ENCODE measurements at places on chromosomes 1 and 21.

GRCh38 chr1:151158751-151159251 lies 2.4 kb downstream of the TNFAIP8L2 start:
- no peak for DNase-seq

- no peak for DNase-seq
Measured at GRCh38 chr1:206854401-206855129, 10.9 kb upstream of the IL20 start.

- DNase-seq: no peak
Measured at GRCh38 chr1:35725596-35725995, 6.9 kb upstream of the C1orf216 start.

GRCh38 chr1:110525249-110525595 lies 6.2 kb upstream of the KCNA10 start:
- no peak for DNase-seq

DNA sequence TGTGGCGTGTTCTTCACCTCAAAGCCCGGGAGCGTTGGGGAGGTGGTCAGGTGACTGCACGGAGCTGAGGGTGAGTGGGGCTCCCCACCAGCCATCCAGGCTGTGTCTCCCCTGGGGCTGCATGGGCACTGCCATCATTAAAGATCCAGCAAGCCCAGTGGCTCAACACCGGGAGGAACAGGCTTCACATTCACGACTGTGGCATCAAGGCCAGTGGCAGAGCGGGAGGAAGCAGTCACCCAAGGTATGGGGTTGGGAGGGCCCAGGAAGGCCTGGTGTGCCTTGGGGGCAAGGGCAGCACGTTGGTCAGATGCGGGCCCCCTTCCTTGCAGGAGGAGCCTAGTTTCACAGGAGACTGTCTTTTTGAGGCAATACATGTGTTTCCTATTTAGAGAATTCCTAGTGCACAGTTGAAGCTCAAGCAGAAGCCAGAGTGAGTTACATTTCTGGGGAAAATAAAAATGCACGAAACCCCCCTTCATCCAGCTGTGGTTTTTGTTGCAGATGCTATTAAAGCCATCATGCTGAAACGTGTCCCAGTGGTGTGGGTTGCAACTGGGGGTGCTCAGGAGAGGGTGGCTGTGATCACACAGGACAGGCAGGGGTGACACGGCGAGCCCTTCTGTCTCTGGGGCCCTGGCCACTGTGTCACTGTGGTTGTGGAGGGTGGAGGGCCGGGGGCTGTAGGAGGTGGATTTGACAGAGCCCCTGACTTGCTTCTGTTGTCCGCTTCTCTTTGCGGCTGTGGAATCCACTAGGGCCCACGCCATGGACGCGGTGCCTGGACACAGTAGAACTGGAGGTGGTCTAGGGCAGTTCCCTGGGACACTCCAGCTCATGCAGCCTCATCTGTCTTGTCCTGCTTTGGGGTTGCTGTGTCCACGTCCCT lies 34.1 kb downstream of the SNAP47 start:
- DNase-seq: no peak

DNA sequence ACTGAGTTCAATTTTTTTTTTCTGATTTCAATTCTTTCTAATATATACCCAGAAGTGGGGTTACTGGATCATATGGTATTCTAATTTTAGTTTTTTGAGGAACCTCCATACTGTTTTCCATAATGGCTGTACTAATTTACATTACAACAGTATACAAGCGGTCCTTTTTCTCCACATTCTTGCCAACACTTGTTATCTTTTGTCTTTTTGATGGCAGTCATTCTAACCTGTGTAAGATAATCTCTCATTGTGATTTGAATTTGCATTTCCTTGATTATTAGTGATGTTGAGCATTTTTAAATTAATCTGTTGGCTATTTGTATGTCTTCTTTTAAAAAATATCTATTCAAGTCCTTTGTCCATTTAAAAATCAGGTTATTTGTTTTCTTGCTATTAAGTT lies 21.1 kb upstream of the TBX19 start:
- no peak for DNase-seq

DNA sequence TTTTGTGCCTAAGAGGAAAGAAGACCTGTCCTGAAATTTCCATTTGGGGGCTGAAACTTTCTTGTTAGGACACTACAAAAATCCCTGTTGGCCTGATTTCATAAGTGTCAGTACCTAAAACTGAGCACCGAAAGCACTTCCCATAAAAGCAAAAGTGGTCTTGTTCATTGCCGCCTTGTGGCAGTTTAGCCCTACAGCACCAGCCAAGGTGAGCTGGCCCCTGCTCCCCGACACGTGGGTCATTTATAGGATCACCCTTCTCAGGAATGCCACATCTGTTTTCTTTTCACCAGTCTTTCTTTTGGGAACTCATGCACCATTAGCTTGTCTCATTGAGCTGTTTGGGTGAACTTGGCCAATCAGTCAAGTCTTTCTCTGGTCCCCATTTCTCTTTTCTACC lies 155.8 kb upstream of the KAZN start:
- DNase-seq: no peak

DNA sequence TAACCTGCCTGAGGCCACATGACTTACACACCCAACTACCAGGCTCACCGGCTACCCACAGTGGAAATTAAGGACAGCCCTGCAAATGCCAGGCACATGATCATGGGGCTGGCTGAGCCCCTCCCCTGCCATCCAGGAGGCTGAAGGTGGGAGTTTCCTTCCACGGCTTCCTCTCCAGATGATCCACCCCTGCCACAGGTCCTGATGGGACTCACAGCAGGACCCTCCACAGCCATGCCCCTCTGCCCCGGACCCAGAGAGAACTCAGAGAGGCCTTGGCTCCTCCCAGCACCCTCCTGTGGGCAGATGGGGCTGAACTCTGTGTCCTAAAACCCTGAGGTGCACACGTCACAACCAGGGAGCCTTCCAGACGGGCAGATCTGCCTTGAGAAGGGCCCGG lies 29.1 kb upstream of the CASZ1 start:
- DNase-seq: no peak

GRCh38 chr1:110605901-110606656 lies at the start of gene KCNA2:
Gene KCNA2 (minus strand): TSS chr1:110606358. CDS start chr1:110604782, 1,576 bp downstream.
- DNase-seq: no peak

DNA sequence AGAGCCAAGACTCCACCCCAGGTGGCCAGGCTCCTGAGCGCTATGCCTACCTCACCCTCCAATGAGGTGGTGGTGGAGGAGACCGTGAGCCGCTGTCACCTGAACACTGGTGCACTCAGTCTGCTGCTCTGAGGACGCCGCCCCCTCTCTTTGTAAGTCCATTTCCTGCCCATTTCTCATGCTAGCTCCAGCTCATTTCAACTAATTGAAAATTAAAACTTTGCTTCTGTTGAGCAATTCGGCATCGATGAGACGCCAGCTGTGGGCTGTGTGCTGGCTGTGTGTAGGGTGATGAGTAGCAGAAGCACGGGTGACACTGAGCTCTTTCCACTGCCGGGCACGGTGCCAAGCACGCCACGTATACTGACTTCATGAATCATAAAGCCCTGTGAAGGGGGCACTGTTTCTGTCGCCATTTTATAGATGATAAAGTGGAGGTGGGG lies 11.2 kb downstream of the TNFRSF1B start:
- DNase-seq: peak; percentile 89

DNA sequence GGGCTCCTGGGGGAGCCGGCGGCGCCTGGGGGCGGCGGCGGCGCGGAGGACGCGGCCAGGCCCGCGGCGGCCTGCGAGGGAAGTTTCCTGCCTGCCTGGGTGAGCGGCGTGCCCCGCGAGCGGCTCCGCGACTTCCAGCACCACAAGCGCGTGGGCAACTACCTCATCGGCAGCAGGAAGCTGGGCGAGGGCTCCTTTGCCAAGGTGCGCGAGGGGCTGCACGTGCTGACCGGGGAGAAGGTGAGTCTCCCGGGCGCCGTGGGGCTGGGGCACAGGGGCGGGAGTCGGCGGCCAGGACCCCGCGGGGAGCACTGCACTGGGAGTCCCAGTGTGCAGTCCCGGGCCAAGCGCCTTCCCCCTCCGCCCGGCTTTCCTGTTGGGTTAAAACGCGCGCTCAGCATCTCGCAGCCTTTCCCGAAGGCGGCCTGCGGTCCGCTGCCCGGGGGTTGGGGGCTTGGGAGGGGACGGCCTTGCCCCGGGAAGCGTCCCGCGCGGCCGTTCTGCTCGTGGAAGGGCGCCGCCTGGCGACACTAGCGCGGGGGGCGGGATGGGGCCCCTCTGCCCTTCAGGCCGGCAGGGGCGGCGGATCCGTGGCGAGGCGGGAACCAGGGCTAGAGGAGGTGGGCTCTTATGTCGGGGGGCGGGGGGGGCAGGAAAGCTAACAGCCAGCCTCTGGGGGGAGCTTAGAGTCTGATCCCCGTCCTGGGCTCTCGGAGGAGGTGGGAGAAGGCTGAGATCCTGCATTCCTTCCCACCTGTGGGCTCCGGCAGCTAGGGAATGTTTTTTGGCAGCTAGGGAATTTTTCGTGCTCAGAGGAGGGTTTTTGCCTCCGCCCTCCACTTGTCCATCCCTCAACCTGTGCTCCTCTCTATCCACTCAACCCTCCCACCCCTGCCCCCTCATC lies 1.1 kb downstream of the HUNK start:
- DNase-seq: no peak

DNA sequence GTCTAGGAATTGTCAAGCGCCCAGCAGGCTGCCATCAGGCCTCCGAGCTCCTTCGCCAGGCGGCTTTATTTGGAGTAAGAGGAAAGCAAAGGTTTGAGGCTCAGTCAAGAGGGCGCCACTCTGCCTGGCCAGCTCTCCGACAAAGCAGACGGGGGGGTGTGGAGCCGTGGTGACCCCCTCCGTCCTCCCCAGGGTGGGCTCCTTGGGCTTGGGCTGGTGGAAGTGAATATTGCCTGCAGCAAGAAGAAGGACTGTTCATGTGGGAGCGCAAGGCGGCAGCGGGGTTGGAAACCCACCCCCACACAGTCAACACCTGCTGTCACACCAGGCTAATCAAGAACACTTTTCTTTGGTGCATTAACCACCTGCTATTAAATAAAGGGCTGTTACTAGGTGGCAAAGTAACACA lies 14.6 kb downstream of the EPHX1 start:
- no peak for DNase-seq

DNA sequence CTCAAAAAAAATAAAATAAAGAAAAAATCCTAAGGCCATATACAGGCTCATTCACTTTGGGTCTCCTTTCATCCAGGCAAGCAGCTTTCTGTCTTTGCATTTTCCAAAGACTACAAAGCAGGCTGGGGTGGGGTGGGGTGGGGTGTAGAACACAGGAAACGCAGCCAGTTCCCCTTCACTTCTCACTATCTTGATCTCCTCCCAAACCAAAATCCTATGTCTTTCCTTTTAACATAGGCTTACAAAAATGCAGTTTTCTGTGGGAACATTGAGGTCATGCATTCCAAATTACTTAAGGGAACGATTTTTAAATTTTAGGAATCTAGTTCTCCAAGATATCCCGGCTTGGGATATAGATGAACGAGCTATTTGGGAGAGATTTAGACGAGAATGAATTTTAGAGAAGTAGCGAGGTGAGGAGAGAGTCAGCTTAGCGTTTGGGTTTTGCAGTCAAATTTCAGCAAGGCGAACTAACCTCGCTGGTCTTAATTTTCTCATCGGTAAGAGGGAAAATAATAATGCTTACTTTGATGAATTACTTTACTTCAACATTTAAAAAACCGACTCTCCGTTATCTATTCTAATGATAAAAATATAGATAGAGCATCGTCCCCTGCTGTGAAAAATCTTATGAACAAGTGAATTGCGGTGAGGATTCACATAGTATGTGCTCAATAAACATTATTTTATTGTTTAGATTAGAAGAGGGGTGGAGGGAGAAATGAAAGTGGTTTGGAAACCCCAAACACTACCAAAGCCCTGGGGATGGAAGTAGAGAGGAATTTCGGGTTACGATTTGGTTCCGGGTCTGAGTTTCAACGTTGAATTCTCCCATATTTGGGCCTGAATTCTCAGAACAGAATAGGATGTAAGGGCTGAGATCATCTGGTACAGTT lies 735 bp upstream of the STX12 start:
- no peak for DNase-seq

DNA sequence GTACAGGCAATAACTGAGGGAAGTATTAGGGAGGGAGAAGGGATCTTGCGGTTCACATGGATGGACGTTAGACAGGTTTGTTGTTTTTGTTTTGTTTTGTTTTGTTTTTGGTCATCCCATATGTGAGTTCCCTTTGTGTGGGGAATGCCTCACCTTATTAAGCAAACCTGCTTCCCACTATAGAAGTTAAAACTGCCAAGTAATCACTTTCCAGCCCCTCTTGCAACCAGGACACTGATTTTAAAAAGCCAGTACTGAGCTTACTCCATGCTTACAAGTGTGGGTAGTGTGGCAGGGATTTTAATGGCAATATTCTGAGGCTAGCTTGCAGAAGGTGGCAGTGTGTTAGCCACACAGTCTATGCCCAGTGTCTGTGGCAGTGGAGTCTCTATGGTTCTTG lies 26.5 kb downstream of the SPATA45 start:
- DNase-seq: no peak

DNA sequence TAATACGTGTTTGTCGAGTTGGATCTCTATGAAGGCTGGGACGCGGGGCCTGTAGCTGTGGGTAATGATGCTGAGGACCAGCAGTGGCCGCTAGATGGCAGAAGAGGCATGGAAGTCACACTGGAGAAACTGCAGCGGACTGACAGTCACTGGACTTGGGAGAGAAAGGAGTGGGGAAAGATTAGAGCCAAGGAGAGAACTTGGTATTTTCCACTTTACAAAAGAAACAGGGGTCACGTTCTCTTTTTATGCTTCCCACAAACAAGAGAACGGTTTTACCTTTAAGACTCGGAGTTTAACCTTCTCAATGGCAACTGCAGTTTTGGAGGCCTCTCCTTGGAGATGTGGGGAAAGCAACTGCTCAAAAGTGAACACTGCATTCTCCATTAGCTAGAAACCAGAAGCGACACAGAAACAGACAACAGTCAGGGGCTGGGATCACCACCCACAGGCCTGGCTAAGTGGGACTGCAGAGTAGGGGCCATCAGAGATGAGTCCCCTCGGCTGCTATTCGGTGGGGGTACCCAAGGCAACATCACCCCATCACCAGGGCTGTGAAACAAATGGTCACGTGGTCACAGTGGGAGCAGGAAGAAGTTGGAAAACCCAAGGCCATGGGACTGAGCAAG lies 51.1 kb upstream of the EDEM3 start:
- DNase-seq: peak; percentile 66

GRCh38 chr1:2404142-2404889 lies 8.0 kb downstream of the PEX10 start:
- no peak for DNase-seq

- DNase-seq: no peak
Measured at GRCh38 chr1:74772945-74773344, 40.0 kb downstream of the TYW3 start.

DNA sequence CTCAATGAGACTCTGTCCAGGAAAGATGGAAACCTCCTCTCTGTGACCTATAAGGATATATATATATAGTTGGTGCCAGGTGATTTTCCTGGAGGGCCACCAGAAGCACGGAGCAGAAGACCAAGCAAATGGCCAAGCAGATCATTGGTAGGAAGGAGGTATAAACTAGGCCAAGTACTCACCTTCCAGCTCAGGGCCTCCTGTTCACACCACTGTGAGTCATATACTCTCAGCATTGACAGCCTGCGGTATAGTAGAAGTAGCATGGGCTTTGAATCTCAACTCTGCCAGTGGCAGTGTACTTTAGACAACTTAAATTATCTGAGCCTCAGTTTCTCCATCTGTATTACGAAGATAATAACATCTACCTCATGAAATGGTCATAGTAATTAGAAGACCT lies 15.4 kb downstream of the IL12RB2 start:
- no peak for DNase-seq

- no peak for DNase-seq
Measured at GRCh38 chr1:143661418-143662101, 310.2 kb downstream of the FAM72C start.
